NCI-H1436 (cell line): ENCODE measurements at places on chromosomes 16 and 17.
A peak's percentile ranks its signal among the peaks of the same experiment; 100 is the strongest.

DNA sequence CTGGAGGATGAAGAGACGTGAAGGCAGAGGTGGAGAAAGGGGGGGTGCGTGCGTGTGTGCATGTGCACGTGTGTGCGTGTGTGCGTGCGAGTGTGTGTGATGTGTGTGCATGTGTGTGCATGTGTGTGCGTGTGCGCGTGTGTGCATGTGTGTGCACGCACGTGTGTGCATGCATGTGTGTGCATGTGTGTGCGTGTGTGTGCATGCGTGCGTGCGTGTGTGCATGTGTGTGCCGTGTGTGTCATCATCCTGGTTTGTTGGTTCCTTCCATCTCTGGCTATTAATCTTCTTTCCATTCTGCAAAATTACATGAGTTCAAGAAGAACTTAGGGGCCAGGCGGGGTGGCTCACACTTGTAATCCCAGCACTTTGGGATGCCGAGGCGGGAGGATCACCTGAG lies 17.0 kb upstream of the RPL38 start:
- no peak for DNase-seq

GRCh38 chr16:50393858-50394802 lies 25.3 kb upstream of the BRD7 start:
- no peak for DNase-seq

DNA sequence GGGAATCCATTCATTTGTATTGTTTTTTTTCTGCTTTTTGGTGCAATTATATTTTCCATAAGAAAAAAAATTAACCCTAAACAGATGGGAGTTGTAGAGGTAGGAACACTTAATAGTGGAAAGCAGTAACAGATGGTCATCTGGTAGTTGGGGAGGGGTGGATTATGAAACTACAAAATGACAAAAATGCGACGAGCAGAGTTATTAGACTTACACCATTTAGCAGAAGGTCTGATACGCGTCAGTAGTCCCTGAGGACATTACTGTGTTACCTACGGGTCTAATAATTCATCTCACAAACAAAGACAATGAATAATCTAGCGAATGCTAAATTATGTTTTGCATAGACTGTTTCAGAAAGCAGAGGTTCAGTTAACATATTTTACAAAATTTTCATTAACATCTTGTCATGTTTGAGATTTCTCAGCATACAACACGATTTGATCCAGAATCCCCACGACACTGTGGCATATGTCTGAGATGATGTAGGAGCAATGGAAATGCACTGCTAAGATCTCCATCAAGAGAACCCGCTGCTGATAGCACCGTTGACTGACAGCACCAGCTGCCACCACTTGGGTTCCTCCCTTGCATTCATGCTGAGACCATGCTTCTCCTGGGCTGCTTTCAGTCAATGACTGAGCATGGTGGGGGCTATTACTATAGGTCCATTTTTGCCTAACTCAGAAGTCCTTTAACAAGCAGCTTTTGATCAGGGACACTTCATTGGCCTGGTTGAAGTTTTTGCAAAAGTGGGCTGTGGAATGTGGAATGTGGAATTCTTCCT lies 182.2 kb upstream of the CPHXL start:
- no peak for DNase-seq

DNA sequence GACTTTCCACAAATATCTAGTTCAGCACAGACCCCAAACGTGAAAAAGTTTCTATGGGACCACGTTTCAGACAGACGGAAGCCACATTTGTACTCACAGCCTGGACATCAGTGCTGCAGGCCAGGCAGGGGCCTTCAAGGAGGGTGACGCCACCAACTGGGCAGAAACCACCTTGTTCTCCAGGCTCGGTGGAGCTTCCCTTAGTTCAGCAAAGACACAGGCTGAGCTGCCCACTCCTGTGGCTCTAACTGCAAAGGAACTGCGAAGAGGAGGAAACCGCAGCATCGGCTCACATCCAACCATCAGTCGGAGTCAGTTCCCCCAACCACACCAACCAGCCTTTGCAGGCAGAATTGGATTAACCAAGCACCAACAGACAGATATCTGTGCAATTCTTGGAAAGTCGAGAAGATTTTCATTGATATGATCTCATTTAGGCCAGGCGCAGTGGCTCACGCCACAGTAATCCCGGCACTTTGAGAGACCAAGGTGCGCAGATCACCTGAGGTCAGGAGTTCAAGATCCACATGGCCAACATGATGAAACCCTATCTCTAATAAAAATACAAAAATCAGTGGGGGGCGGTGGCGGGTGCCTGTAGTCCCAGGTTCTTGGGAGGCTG lies 73.3 kb upstream of the CNEP1R1 start:
- no peak for DNase-seq

- DNase-seq = no peak
These were observed 136.4 kb upstream of the TMEM97 start for GRCh38 chr17:28182559-28182958.

GRCh38 chr17:75036643-75037268 lies 10.0 kb downstream of the ATP5PD start:
- peak; percentile 91 for DNase-seq

DNA sequence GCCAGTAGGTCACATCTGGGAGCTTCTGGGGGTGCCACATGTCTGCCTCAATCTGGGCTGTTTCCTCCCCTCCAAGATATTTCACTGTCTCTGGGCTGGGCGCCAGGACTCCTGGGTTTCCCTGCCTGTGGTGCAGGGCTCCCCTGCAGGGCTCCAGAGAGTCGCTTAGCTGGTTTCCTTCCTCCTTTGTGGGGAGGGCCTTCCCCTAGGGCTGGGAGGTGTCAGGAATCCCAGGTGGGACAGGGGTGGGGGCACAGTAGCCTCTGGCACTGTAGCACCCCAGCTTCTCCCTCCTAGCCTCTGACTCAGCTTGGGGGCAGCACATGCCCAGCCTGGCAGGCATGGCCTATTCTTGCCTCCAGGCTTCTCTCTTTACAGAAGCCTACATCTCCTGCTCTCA lies 2.6 kb downstream of the RARA start:
- DNase-seq = no peak

GRCh38 chr17:81460856-81461460 lies 51.6 kb downstream of the ACTG1 start:
- no peak for DNase-seq

GRCh38 chr16:11669380-11670146 lies 1.3 kb downstream of the SNN start:
- DNase-seq = no peak

- no peak for DNase-seq
These were observed 241.7 kb downstream of the SEC14L1 start for GRCh38 chr17:77382356-77382911.

DNA sequence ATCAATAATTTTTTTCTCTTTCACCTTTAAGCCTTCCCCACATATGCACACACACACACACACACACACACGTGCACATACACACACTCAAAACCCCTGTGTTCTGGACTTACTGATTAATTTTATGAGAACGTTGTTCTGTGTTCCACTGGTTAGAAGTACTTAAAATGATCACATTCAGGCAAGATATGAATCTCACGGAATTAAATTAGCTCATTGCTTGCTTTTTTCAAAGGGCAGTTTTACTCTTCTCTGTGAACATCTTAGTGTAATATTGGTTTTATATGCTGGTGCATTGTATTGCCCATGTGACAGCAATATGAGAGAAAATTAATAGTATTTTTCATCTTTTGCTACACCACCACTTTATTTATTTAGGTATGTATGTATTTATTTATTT lies 377.3 kb upstream of the RBFOX1 start:
- no peak for DNase-seq

DNA sequence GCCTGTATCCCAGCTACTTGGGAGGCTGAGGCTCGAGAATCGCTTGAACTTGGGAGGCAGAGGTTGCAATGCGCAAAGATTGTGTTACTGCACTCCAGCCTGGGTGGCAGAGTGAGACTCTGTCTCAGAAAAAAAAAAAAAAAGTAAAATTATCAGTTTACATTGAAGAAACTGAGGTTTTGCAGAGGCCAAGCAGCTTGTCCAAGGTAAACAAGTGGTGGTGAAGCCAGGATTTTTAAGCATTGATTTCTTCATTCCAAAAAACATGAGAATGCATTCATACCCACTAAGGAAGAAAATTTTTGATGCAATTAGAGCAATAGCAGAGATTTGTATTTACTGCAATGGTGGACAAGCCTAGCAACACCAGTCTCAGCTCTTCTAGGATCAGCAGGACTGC lies 52.7 kb downstream of the CENPV start:
- DNase-seq = no peak

- DNase-seq = no peak
These were observed 145.0 kb downstream of the SLC39A11 start for GRCh38 chr17:72947475-72947874.

DNA sequence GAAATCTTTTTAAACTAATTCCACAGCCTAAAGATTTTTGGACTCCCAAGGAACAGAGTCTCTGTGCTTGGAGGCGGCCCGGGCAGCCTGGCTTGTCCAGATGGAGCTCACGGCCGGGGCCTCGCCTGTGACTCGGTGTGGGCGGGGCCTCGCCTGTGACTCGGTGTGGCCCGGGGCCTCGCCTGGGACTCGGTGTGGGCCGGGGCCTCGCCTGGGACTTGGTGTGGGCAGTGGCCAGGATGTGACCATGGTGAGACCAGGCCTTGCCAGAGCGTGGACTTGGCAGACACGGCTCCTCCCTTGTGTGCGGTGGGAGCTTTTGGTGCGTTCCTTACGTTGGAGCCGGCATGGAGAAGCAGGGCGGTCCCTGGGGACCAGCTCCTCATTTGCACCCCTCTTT lies 92.3 kb downstream of the METRNL start:
- DNase-seq = no peak

GRCh38 chr17:1583556-1583955 lies 21.0 kb upstream of the PITPNA start:
- no peak for DNase-seq

DNA sequence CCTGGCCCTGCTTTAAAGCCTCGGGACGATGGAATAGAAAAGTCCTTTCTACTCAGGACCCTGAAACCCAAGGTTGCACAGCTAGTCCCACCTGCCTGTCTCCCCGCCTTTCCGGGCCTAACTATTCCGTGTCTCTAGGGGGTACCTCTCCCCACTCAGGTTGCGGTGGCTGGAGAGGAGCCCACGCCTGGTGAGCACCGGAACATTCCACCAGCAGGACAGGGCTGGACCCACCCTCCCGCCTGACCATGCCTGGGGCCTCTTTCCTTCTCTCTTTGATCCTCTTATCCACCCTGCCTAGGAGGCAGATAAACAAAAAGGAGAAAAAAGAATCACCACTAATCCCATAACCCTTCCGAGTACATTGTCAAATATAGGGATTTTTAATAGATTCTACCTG lies 10.9 kb downstream of the LLGL2 start:
- no peak for DNase-seq

GRCh38 chr17:42185621-42185930 lies 324 bp upstream of the HCRT start:
- no peak for DNase-seq

GRCh38 chr16:78503602-78504001 lies 404.1 kb downstream of the WWOX start:
- peak; percentile 58 for DNase-seq

DNA sequence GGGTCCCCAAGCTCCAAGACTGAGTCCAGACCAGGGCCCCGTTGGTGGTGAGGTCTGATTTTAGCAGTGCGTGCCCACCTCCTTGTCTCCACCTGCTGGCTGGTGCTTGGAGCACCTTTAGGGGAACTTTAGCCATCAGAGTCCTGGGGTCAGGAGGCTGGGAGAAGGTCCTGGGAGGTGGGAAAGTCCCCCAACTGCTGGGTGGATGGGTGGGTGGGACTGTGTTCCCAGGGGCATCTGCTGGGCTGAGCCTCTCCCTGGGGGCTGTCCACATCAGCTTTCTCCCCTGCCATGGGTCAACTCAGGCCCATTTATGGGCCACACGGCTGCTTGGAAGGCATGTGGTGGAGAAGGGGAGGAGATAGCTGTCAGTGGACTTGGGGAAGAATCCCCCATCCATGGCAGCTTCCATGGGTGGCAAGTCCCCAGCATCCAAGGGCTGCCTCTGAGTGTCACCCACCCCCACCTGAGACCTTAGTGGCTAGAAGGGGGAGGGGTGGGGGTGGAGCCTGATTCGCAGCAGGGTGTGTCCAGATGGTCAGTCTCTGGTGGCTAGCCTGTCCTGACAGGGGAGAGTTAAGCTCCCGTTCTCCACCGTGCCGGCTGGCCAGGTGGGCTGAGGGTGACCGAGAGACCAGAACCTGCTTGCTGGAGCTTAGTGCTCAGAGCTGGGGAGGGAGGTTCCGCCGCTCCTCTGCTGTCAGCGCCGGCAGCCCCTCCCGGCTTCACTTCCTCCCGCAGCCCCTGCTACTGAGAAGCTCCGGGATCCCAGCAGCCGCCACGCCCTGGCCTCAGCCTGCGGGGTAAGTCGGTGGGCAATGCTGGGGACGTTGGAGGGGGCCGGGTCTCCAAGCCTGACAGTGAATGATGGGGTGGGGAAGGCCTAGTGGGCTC lies at the start of gene TRPV2:
Gene TRPV2, plus strand, starts transcription at position 541 of the 894 bp plus-strand sequence. CDS start 2,098 bp downstream, outside the sequence.
- DNase-seq = peak; percentile 34

DNA sequence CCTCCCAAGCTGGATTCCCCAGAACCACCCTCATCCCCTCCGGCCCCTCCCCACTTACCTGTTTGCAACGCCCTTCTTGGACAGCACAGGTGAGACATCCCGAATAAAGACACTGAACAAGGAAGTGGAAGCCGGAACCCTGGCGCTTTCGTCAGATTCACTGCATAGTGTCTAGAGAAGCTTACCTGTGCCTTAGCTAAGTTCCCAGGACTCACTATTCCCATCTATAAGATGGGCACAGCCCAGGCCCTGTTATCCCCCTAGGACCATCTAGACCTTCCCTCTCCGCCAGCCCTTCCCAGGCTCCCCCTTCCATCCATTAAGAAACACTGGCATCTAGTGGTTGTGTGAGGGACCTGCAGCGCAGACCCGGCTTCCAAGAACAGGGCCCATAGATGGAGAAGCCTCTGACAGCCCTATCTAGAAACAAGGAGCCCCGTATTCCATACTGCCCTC lies 26.9 kb upstream of the RPL38 start:
- DNase-seq = peak; percentile 90

DNA sequence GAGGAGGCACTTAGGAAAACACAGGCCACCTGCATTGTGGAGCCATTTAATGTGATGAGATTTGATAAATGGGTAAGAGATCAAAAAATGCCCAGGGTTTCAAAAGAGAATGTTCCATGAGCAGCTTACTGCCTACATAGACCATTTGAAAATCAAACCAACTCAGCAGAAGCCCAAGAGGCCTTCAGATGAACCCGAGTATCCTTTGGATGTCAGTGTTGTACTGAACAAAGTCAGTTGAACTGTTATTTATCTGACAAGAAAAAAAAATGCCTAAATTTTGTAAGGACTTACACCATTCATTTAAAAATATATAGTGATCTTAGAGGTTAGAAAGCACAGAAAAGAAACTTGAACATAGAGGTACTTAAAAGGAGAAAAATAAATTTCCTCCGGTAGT lies 381.7 kb downstream of the ZFHX3 start:
- DNase-seq = no peak

DNA sequence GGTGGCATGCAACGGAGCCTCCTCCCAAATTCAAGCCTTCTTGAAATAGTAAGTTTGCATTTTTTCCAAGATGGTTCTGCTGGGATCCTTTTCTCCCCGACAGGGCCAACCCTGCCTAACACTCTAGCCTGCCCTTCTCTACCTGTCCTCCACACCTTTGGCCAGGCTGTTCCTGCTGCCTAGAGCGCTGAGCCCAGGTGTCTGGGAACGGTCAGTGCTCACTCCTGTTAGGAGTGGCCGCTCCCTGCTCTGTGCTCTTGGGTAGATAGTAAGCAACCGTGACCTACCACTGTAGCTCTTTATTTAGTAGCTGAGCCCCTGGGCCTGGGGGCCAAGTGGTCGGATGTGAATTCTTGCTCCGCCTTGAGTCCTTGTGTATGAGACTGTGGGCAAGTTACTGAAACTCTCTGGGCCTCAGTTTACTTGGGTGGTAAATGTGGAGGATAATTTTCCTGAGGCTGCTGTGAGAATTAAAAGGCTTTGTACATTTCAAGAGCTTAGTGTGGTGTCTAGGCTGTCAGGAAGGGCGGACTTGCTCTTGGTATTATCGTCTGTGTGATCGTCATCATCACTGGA lies 44.0 kb upstream of the GSE1 start:
- no peak for DNase-seq
